ENCODE measurements at places on chromosomes 6 and 20.

GRCh38 chr6:44234101-44235025 lies 11.0 kb downstream of the SLC29A1 start:
- no peak for DNase-seq

DNA sequence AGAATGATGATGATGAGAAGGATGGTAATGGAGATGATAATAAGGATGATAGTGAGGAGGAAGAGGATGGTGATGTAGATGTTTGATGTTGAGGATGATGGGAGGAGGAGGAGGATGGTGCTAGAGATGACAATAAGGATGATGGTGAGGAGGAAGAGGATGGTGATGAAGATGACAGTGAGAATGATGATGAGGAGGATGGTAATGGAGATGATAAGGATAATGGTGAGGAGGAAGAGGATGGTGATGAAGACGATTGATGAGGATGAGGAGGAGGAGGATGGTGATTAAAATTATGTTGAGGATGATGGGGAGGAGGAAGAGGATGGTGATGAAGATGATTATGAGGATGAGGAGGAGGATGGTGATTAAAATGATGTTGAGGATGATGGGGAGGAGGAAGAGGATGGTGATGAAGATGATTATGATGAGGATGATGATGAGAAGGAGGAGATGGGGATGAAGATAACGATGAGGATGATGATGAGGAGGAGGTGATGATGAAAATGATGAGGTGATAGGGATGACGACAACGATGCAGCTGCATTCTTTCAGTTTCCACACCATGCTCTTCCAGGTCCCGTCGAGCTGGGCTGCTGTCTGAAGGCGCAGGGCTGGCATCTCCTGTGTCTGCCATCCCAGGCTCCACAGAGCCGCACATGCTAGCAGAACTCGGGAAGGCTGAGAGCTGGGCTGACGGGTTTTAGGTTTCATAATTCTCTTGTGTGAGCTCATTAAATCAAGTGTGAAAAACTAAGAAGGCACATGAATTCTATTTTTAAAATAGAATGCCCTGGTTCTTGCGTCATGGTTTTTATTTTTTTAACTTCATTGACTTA lies 274.9 kb downstream of the SMOC2 start:
- DNase-seq, result no peak

DNA sequence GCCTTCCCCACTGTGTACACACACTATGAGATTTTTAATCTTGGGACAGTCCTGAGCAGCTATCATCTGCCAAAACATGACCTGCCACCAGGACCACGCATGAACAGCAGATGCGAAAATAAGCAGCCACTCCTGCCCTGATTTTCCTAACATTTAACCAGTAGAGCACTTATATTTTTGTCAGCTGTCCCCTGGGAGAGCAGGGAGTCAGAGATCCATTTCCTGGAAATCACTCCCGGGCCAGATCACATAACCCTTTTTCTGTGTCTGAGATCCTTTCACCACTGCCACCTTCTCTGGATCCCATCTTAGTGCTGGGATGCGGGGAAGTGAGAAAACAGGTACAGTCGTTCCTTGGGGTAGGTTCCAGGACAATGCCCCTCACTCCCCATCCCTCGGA lies 5.7 kb downstream of the SDCBP2 start:
- no peak for DNase-seq

GRCh38 chr20:2804852-2805688 lies 4.6 kb upstream of the CPXM1 start:
- DNase-seq, result no peak

DNA sequence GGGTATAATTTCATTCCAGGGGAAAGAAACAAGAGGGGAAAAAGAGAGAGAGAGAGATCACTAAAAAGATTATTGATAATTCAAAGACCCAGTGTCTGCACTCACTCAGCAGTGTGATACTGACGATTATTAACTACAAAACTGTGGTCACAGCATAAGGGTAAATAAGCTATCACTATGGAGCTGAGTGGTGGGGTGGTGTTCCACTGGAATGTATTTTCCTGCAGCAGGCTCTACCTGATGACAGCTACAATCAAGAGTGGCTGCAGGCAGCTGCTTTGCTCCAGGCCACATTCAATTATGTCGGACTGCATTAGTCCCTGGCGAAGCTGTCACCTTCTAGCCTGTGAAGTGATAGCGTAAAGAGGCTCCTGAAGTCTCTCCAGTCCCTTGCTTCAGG lies 122.2 kb upstream of the TFAP2D start:
- no peak for DNase-seq

All from central memory CD4-positive, alpha-beta T cell (primary cell).